ENCODE measurements at places on chromosomes 11 and 22.
A peak's percentile ranks its signal among the peaks of the same experiment; 100 is the strongest.

- DNase-seq: no peak
Measured at GRCh38 chr11:90204832-90205646, 17.8 kb downstream of the CHORDC1 start.

DNA sequence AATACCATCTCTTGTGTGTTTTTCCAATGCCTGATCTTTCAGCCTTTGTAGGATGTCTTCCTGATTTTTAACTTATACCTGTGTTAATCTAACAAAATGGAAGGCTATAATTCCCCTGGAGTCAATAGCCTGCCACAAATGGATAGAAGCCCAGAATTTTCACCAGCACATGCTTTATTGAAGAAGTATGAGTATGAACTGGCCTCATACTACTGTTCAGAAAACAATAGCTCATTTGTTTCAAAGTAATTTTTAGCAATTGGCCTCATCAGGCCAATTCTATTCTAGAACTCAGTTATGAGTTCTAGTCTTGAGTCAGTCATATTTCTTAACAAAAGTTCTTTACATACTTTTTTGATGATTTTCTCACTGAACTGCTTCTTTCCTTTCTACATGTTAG, 40.6 kb upstream of the SLC37A2 start:
- no peak for DNase-seq

GRCh38 chr22:20221421-20222340, 46.4 kb downstream of the RTN4R start:
- no peak for DNase-seq

DNA sequence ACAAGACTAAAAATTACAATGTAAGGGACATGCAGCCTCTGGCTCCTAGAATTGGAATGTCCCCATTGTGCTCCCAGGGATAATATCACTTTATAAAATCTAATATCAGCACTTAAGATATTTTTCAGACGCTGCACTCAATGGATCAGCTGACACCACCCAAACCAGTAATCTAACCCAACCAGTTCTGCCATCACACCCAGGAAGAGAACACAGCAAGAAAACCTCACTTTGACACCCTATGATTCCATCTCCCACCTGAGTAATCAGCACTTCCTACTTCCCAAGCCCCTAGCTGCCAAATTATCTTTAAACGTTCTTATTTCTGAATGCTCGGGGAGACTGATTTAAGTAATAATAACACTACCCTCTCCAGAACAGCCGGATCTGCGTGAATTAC, 2.6 kb downstream of the CASP4 start:
- no peak for DNase-seq

- no peak for DNase-seq
Measured at GRCh38 chr11:128244871-128245270, 342.5 kb downstream of the ETS1 start.

DNA sequence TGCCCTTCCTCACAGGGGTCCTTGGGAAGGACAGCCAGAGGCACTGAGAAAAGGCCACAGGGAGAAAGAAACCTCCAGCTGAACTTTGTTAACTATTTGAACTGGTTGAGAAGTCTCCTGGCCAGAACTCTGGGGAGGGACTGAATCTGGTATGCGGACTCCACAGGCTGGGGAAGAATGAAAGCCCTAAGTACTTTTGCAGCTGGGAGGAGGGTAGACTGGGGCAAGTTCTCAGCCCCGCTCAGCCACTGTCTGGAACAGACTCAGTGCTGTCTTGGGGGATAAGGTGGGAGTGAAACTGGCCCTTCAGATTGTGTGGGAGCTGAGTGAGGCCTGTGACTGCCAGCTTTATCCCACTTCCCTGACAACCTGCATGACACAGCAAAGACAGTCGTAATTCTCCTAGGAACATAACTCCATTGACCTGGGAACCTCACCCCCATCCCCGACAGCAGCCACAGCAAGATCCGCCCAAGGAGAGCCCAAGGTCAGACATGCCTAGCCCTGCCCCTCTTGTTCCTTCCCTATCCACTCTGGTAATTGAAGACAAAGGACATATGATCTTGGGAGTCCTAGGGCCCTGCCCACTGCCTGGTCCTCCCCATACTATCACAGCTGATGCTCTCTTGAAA, 475.1 kb upstream of the CNTN5 start:
- DNase-seq: no peak

GRCh38 chr22:36936362-36937116, 23.1 kb downstream of the CSF2RB start:
- DNase-seq: no peak

GRCh38 chr11:1779034-1779805, 15.5 kb upstream of the CTSD start:
- DNase-seq: no peak

DNA sequence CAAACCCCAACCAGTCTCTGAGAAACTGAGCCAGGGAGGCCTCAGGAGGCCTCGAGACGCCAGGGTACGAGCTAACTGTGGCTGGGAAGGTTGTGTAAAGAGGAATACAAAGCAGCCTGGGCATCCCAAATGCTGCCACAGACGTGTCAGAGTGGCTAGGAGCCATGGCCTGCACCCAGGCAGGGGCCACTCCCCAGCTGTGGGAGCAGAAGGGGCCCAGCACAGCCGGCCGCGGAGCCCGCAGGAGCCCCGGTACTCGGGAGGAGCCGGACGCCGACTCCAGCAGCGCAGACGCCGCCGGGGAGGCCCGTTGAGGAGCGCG, 349.8 kb upstream of the B3GAT1 start:
- no peak for DNase-seq

DNA sequence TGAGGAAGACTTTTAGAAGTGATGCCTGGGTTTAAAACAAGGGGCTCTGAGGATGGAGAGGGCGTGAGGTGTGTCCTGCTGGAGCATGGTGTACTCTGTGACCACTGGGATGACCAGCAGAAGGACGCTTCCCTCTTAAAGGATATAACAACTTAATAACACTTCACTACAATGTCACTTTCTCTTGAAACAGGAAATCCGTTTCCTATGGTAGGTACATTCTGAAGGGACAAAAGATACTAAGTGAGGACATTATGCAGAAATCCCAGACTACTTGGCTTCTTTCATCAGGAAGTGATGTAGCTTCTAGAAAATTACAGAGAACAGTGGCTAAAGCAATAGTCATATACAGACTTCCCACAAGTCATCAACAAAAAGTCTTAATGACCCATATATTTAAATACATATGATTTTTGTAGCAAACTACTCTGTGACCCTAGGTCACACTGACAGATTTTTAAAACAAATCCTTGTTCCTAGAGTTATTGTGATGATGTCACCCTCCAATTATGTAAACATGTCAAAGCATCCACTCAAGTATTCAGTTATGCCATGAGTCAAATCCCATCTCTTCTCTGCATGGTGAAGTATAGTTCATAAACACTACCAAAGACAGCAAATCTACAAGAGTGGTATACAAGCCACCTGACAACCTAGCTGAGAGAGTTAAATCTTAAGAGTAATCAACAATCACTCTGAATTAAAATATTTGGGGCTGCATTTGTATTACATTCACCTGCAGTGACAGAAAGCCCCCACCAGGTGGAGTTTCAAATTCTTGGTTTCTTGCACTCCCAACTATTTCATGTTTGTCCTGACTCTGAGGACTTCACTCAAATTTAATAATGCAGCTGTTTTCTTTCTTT, 32.8 kb downstream of the PITPNB start:
- DNase-seq: peak; percentile 17

DNA sequence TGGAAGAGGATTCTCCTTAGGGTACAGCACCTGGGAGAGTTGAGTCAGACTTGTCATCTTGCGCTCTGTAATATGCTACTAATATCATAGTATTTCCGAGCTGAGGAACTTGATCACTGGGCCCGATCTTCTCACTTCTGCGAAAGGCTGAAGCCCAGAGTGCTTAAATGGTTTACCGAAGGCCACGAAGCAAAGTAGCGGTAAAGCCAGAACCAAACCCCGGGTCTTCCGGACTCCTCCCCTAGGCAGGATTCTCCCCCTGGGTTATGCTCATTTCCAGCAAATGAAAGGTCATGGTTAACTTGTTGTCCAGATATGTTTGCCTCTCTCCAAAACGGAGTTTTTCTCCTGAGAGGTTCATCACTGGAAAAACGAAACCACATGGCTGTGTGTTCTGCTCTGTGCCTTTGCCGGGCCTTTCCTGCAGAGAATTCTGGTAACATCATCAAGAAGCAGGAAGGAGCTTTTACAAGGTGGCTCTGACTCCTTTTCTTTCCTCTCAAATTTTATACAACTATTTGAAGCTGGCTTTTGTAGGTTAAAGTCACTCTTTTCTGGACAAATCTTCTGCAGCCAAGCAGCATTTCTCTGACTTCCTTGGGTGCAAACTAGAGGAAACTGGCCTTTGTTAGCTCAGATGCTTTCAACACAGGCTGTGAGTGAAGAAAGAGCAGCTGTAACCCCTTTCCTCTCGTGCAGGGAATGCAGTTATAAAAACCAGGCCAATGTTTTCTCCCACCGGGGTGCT, 35.5 kb downstream of the UBASH3B start:
- peak; percentile 38 for DNase-seq

DNA sequence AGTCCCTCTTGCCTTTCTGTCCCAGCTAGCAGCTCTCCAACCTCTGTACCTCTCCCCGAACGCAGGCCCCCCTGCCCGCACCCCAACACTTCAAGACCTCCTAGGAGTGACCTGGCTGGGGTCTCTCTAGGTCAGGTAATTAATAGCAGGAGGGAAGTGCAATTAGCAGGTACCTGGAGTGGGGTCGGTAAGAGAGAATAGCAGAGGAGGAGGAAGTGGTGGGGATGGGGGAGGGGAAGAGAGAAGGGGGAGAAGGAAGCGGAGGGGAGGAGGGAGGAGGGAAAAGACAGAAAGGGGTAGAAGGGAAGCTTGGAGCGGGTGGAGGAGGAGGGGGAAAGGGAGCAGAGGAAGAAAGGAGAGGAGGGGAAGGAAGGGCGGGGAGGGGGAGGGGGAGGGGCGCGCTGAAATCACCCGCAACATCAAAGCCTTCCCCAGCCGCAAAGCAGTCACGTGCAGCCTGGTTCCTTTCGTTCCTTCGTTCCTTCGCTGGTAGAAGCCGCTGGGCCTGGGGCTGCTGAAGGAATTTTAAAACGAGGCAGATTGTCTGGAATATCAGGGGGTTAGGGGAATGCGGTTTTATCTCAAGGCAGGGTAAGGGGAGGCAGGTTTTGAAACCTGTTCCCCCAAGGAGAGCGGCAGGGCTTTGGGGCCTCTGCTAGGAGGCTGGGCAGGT, 29.3 kb upstream of the TCF20 start:
- DNase-seq: no peak

DNA sequence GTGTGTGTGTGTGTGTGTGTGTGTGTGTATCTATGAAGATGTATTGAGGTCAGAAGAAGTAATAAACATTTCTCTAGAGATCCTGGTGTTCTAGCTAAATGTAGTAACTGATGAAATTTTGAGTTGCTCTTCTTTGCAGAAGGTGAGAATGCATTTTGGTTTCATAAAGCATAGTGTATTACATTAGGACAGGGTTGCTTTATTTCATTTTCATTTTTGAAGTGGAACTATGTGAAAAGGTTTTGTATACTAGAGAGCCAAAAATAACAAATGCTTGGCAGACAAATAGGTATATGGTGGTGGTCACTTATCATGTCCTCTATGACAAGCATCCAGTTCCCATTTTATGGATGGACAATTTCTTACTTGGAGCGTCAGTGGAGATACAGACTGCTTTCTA, 99.0 kb downstream of the CASP12 start:
- DNase-seq: no peak

GRCh38 chr11:118136801-118137200, 15.8 kb downstream of the SCN4B start:
- no peak for DNase-seq

DNA sequence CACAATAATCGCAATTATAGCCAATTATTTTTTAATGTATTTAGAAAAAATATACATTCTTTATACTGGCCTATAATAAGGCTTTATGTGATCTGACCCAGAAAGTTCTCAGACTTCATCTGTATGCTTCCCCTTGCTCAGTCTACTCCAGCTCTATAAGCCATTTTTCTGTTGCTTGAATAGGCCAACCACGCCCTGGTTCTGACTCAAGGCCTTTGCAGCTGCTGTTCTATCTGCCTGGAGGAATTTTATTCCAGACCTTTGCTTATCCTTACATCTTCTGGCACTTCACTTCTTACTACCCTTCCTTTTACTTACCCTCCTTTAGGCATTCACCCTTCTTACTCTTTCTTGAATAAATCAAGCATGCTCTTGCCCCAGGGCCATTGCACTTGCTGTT, 54.9 kb upstream of the PDE3B start:
- DNase-seq: no peak

GRCh38 chr22:38175206-38176118, 6.2 kb downstream of the PLA2G6 start:
- no peak for DNase-seq

GRCh38 chr11:94873916-94874540, 99.3 kb downstream of the CWC15 start:
- DNase-seq: no peak

DNA sequence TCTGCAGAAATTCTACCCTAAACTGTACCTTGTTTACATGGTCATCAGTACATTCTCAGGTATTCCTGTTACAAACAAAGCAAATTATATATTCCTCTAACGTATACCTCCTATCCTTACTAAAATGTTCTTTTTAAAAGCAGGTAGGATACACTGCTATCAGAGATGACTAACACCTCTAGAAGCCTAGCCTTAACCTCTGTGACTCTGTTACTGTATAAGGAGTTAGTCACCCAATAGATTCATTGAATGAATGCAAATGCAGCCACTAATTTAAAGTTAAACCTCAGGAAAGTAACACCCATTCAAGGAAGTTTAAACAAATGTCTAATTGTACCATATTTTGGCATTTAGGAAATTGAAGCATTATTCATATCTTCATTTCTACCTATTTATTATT, 82.2 kb downstream of the FCHSD2 start:
- no peak for DNase-seq

- no peak for DNase-seq
Measured at GRCh38 chr22:36326178-36327161, 61.3 kb downstream of the MYH9 start.

GRCh38 chr11:112971195-112971594, 10.0 kb downstream of the NCAM1 start:
- DNase-seq: no peak

- DNase-seq: no peak
Measured at GRCh38 chr22:38424525-38425080, 30.4 kb downstream of the KCNJ4 start.

GRCh38 chr11:93605642-93606041, 55.8 kb upstream of the CEP295 start:
- DNase-seq: no peak

- no peak for DNase-seq
Measured at GRCh38 chr11:131446590-131447275, 76.3 kb downstream of the NTM start.

- no peak for DNase-seq
Measured at GRCh38 chr11:130603335-130603906, 155.0 kb downstream of the ADAMTS15 start.

GRCh38 chr11:119589001-119589400, 140.0 kb downstream of the NECTIN1 start:
- DNase-seq: no peak

- DNase-seq: no peak
Measured at GRCh38 chr11:115493905-115494304, 10.3 kb downstream of the CADM1 start.

GRCh38 chr11:107999759-108000455, 8.8 kb upstream of the CUL5 start:
- DNase-seq: no peak

GRCh38 chr11:6360183-6360582, 30.1 kb upstream of the SMPD1 start:
- DNase-seq: no peak

GRCh38 chr11:102986815-102987214, 31.3 kb upstream of the MMP13 start:
- no peak for DNase-seq

All from bone marrow (tissue), 2 donors.